ENCODE measurements at places on chromosomes 16 and 17.
A peak's percentile ranks its signal among the peaks of the same experiment; 100 is the strongest.

DNA sequence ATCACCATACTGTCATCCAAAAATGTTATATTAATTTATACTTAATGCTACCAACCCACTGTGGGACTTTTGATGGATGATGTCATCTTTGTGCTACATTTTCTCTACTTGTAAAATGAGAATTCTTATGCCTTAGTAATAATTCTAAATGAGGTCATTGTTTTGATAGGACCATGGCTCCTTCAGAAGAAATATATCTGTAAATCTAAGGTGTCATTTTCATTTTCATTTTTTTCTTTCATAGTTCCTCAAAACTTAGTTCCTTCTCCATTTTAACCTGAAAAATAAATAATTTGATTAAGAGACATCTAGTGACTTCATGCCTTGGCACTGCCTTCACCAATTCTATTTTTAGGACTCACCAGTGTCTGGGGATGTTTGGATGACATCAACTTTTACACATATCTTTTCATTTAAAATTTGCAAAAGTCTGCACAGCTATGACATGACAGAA lies 48.7 kb downstream of the GPRC5B start:
- no peak for DNase-seq

GRCh38 chr16:1920727-1921171 lies 2.5 kb upstream of the HS3ST6 start:
- no peak for DNase-seq

GRCh38 chr17:32936186-32936893 lies 8.4 kb downstream of the TMEM98 start:
- no peak for DNase-seq

DNA sequence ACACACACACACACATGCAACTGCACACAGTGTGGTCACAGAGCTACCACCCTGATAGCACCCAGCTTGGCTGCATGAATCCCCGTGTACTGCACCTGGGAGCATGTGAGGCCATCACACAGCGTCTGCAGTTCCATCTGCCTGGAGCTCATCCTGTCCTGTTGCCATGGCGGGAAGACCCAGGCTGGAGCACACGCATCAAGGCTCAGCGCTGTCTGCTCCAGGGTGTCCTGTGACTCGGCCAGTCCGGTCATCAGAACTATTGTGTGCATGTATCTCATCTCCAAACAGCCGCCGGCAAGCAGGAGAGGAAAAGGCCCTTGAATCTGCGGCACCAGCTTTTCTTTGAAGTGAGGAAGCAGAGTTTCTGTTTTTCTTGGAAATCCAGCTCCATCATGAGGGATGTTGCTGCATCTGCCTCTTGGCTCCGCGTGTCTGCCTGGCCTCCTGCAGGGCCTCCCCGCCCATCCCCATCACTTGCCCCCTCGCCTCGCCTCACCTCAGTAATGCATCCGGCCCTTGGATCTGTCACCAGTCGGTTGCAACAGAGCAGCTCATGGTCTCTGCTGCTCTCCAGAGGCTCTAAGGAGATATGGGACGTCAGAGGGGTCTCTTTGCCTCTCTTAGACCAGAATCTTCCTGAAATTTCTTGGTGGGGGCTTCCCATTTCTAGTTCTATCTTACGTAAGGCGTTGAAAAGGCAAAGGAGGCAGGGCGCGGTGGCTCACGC lies 23.7 kb downstream of the CACNG4 start:
- DNase-seq, result no peak

- no peak for DNase-seq
Observed at GRCh38 chr17:49963626-49964302, 5.2 kb upstream of the DLX4 start.

DNA sequence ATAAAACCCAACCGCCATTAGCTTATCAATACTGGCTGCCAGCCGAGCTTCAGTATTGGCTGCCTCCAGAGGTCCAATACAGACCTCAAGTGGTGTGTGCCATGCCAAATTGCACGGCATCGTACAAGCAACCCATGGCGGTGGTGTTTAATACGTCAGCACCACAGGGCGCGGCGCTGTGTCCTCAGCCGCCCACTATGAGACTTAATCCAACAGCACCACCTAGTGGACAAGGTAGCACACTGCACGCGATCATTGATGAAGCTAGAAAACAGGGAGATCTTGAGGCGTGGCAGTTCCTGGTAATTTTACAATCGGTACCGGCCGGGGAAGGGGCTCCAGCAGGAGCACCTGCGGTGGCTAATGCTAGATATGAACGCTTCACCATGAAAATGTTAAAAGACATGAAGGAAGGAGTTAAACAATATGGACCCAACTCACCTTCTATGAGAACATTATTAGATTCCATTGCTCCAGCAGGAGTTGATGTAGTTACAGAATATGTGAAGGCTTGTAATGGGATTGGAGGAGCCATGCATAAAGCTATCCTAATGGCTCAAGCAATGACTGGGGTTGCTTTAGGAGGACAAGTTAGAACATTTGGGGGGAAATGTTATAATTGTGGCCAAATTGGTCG lies 15.4 kb downstream of the FLYWCH1 start:
- peak; percentile 21 for DNase-seq

- no peak for DNase-seq
Observed at GRCh38 chr17:70552982-70553334, 383.6 kb downstream of the KCNJ2 start.

GRCh38 chr16:72891291-72892227 lies 156.4 kb downstream of the ZFHX3 start:
- no peak for DNase-seq

GRCh38 chr16:3388325-3388724 lies 12.5 kb downstream of the ZSCAN32 start:
- no peak for DNase-seq

GRCh38 chr16:4918781-4919251 lies 18.1 kb downstream of the PPL start:
- DNase-seq, result no peak

GRCh38 chr16:71771571-71771970 lies 37.1 kb downstream of the AP1G1 start:
- DNase-seq, result no peak

GRCh38 chr17:72635034-72635635 lies 457.4 kb downstream of the SLC39A11 start:
- no peak for DNase-seq

DNA sequence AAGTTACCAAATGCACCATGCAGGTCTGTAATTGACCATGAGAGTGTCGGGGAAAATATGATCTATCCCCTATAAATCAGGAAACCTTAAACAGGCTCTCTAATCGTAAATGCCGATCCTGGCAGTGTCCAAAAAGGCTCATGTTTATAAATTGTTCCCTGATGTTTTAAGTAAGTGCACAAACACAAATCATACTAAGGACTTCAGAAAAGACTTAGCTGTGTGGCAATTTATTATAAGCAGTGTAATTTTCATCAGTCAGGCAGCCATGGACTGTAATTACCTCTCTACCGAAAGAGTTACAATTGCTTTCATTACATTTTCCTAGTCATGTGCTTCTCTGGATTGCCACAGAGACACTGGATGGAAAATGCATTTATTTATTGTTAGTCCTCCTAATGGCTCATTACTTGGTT lies 73.4 kb upstream of the COX10 start:
- no peak for DNase-seq

DNA sequence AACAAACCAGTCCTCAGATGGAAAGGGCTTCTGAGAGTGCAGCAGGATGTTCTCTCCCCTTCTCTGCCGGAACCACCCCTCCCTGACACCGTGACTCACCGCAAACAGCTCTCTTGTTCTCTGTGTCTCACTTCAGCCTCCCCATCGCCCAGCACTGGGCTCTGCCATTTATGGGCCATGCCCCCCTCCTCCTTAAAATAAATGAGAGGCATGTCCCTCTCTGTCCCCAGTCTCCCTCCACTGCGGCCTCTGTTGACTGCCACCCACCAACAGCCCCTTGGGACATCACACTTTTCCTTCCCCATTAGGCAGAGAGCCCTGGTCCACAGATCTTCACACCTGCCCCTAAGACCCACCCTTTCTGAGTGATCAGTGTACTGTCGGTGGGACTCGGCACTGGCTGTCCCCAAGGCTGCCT lies 6.3 kb downstream of the CCDC102A start:
- DNase-seq, result no peak

- DNase-seq, result no peak
Observed at GRCh38 chr16:4859190-4859899, 12.1 kb downstream of the UBN1 start.

DNA sequence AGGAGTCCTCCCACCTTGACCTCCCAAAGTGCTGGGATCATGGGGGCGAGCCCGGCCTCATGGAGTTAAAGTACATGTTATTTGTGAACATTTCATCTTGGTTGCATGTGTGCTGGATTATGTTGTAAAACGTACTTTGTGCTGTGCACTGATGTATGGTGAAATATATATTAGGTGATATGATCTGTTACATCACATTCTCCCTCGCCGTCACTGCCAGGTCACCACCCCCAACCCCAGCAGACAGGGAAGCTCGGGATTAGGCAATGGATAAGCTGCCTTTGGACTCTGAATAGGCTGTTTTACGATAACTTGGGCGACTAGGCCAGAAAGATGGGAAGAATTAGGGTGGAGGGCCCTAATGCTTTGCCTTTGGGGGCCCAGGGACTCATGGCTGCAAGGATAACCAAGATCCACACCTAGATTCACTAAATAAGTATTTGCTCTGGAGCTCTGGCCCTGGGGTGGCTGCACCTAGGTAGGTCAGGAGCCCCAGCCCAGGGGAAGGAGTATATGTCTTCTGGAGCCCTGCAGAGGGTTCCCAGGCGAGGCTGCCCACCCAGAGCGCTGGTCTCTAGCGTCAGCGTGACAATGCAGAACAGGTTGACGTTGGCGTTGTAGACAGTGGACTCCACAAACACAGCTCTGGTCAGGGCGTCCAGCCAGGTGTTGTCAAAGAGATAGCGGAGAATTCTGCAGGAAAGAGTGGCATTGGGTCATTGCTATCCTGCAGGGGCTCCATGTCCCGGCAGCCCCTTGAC lies 27.1 kb upstream of the GCSH start:
- DNase-seq, result no peak

- DNase-seq, result no peak
Observed at GRCh38 chr17:21524211-21524591, 148.0 kb downstream of the KCNJ12 start.

GRCh38 chr17:5747276-5747675 lies 163.0 kb upstream of the NLRP1 start:
- DNase-seq, result no peak

- DNase-seq, result no peak
Observed at GRCh38 chr16:53933407-53933806, 229.5 kb downstream of the FTO start.

DNA sequence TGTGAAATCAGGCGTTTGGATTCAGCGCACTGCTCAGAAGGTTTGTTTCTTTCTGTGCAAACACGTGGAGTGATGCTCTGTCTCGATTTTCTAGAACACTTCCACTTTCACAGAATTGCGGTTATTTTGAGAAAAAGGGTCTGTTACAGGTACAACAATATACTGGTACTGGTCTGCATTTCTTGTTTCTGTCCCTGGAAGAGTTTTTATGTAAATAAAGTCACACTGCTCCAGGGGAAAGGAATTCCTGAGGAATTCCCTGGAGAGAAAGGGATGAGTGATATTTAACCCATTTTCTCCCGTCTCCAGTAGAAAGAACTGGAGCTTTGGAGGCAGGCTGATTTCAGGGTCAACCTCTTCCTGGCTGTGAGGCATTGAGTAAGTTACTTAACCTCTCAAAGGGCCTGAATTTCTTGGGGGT lies 16.2 kb upstream of the RMI2 start:
- no peak for DNase-seq

- no peak for DNase-seq
Observed at GRCh38 chr17:55444471-55445441, 23.1 kb upstream of the MMD start.

GRCh38 chr17:39716073-39716818 lies 14.1 kb downstream of the MIEN1 start:
- DNase-seq, result no peak

DNA sequence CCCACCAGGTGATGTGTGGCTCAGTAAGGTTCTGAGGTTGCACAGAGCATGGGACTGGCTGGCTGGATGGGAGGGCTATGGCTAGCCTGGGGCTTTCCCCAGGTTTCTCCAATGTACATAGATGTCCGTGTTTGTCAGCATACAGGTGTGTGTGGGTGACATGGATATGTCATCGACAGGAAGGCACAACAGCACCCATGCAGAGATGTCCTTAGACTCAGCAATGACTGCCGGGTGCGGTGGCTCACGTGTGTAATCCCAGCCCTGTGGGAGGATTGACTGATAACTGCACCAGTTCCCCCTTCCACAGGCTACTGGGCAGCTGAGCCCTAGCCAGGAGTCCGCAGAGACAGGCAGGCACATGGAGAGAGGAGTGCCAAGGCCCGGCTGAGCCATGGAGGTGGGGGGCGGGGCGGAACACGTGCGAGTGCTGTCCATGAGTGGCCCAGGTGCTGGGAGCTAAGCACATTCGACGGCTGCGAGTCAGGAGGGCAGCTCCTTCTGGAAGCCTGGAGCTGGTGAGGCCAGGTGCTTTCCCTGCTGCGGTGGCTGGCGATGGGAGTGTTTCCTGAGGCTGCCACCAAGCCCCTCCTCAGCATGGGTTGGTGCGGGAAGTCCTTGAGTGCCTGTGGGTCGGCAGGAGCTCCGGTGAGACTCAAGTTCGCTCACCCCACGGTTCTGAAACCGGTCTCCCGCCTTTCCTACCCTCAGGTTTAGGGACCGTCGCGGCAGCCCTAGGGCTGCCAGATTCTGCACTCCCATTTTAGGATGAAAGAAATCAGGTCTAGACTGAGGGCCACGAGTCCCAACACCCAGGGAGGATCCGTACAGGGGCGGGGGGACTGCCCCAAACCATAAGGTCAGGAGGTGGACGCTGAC lies 858 bp upstream of the ASPSCR1 start:
- peak; percentile 24 for DNase-seq

- DNase-seq, result no peak
Observed at GRCh38 chr17:63694229-63694949, 5.5 kb downstream of the LIMD2 start.

DNA sequence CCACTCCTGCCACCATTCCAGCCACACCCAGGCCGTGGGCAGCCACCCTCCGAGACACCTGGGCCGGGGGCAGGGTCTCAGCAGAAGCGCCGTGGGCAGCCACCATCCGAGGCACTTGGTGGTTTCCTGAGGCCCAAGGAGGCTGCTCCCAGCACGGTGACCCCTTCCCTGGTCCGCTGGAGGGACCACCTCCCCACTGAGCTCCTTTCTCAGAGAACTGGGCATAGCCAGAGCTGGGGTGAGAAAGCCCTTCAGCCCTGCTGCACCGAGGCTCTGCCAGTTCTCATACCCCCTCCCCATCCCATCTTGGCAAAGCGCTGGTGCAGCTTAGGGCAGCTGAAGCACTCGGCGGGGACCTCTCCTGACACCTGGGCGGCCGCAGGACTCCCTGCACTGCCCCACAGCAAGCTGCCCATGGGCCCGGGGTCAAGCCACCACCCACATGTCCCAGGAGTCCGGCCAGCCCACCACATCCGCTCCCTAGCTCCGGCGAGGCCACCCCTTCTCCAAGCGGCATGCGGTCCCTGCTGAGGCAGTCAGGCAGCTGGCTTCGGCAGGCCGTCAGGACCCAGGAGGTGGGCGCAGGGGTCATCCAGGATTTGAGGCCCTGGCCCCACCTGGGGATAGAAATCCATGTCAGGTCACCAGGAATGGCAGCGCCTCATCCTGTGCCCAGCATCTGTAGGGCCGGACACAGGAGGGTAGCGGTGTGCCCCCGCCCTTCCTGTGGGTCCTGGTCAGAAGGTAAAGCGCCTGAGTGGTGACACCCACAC lies 1.3 kb upstream of the CYBA start:
- no peak for DNase-seq
